ENCODE measurements at places on chromosomes 5 and 9.

GRCh38 chr9:130438382-130438981 is 6.3 kb upstream of the ASS1 start:
- DNase-seq, result no peak

DNA sequence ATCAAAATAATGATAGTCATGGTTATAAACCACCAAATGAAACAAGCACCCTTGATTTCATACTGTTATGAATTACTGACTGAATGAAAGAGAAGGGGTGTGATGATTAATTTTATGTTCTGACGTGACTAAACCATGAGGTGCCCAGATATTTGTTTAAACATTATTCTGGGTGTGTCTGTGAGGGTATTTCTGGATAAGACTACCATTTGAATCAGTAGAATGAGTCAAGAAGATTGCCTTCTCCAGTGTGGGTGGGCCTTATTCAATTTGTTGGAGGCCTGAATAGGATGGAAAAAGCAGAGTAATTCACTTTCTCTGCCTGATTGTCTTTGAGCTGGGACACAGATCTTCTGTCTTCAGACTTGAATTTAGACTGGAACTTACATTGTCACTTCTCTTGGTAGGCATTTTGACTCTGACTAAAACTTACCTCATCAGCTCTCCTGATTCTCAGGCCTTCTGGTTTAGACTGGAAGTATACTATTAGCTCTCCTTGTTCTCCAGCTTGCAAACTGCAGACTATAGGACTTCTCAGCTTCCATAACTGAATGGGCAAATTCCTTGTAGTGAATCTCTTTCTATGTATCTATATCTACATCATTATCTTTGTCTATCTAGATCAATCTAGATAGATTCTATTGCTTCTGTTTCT is 321.9 kb upstream of the TARS1 start:
- no peak for DNase-seq

- DNase-seq, result no peak
Measured at GRCh38 chr5:159913048-159913447, 3.2 kb upstream of the ADRA1B start.

DNA sequence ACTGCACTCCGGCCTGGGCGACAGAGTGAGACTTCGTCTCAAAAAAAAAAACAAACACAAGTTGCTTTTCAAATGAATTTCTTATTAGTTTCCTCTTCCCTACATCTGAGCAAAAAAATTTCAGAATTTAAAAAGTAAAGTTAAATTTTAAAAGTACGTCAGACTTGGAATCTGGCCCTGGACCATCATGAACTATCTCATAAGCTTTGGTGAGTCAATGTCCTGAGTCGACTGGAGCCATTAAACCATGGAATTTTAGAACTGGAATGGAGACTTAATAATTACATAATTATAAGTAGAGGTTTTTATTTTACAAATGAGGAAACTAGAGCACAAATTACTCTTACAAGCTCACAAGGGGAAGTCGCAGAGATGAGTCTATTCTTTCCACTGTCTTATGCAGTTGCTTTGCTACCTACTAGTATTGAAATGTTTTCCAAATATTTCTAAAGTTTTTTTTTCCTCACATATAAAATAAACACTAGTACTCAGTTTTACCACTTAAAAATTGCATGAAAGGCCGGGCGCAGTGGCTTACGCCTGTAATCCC is 98.0 kb upstream of the ZNF608 start:
- DNase-seq, result no peak

DNA sequence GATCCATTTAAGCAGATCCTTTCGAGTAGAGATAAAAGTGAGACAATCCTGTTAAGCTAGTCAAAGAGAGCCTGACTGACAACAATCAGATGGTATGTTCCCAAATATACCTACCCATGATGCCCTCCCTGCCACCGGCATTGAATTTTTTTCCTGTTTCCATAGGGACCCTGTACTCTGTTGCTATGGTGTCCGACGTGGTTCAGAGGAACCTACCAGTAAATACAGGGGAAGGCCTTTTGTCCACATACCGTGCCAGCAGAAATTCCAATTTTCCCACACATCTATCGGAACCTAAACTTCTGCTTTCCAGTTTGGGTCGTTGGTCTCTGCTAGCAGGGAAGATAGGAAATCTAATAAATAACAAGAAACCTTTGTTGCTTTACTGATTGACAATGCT is 64.7 kb downstream of the MEGF10 start:
- DNase-seq, result no peak

DNA sequence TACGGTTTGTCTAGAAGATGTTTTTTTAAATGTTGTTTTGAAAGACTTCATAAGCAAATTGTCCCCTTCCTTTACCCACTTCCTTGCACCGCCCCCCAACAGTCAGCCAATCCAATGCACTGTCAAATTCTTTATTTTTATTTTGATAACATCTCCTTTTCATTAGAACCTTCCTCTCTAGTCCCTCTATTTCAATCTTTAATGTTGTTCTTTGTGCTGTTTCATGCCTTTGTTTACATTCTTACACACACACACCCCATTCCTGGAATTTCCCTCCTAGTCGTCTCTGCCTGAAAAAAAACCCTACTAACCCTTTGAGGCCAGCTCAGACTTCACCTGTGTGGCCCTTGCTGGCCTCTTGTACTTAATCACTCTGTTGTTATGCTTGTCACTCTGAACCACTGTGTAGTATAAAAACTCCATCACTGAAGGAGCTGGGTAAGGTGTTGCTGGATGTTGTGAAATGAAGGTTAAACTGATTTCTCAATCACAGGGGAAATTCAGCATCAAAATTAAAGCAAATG is 133.4 kb downstream of the UGCG start:
- DNase-seq, result no peak

- DNase-seq, result no peak
Measured at GRCh38 chr5:167296661-167297060, 994.8 kb upstream of the WWC1 start.

DNA sequence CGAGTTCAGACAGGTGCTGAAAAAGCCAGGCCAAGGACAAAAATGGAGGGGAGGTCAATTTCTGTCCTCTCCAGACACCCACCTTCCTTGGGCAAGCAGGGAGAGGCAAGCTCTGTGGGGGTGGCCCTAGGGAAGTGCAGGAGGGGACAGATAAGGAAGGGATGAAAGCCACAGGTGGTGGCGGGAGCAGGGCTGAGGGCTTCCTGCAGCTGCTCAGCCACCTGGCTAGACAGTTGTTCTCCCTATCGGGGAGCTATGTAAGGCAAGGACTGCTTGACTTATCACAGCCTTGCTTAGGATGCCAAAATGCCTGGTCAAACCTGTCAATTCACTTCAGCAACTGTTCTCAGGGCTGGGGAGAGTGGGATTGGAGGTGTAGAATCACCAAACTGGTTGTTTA is 266.1 kb downstream of the ZSWIM6 start:
- DNase-seq, result no peak

DNA sequence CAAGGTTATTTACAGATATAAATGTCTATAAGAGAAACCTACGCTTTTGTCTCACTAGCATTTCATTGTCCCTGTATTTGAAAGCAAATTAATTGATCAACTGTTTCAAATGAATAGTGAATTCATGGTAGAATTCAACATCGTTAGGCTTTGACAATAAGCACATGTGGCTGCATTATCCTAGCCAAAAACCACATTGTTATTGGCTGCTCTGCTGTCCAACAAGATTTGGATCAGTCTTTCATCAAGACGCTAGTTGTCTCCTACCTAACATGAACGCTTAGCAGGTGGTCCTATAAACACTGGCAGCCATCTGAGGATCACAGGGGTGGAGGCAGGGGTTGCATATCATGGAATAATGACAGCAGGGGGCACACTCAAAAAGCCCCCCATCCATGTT is 455.0 kb downstream of the CTNND2 start:
- DNase-seq, result no peak

- DNase-seq, result no peak
Measured at GRCh38 chr9:124773473-124774128, 2.5 kb upstream of the NR6A1 start.

DNA sequence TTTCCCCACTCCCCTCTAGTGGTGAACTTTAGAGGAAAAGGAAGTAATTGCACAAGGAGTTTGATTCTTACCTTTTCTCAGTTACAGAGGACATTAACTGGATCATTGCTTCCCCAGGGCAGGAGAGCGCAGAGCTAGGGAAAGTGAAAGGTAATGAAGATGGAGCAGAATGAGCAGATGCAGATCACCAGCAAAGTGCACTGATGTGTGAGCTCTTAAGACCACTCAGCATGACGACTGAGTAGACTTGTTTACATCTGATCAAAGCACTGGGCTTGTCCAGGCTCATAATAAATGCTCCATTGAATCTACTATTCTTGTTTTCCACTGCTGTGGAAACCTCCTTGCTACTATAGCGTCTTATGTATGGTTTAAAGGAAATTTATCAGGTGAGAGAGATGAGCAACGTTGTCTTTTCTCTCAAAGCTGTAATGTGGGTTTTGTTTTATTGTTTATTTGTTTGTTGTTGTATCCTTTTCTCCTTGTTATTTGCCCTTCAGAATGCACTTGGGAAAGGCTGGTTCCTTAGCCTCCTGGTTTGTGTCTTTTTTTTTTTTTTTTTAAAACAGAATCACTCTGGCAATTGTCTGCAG is 25.3 kb downstream of the SLC22A5 start:
- no peak for DNase-seq

- no peak for DNase-seq
Measured at GRCh38 chr9:32344551-32345182, 39.8 kb upstream of the ACO1 start.

- no peak for DNase-seq
Measured at GRCh38 chr5:51278539-51278938, 104.7 kb upstream of the ISL1 start.

Measured in activated CD4-positive, alpha-beta memory T cell treated with anti-CD3 and anti-CD28 coated beads for 36 hours (primary cell).